ENCODE measurements at places on chromosomes 3 and 15. TPM values are rescaled to one million over a fixed set of nuclear protein-coding genes. Genes with fewer than 3 reads are reported as not detected.

- no peak for DNase-seq
Measured at GRCh38 chr15:67105065-67105951, 39.9 kb downstream of the SMAD3 start.

Gene SGO1
- polyA plus RNA-seq = 8.7 TPM

Gene TBC1D5
- 46.4 TPM for polyA plus RNA-seq

DNA sequence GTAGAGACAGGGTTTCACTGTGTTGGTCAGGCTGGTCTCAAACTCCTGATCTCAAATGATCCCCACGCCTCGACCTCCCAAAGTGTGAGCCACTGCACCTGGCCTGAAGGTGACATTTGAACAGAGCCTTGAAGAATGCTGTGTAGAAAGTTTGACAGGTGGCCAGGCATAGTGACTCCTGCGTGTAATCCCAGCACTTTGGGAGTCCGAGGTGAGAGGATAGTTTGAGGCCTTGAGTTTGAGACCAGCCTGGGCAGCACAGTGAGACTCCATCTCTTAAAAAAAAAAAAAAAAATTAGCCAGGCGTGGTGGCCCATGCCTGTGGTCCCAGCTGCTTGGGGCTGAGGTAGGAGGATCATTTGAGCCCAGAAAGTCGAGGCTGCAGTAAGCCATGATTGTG, 1.5 kb downstream of the IQGAP1 start:
- DNase-seq = no peak

DNA sequence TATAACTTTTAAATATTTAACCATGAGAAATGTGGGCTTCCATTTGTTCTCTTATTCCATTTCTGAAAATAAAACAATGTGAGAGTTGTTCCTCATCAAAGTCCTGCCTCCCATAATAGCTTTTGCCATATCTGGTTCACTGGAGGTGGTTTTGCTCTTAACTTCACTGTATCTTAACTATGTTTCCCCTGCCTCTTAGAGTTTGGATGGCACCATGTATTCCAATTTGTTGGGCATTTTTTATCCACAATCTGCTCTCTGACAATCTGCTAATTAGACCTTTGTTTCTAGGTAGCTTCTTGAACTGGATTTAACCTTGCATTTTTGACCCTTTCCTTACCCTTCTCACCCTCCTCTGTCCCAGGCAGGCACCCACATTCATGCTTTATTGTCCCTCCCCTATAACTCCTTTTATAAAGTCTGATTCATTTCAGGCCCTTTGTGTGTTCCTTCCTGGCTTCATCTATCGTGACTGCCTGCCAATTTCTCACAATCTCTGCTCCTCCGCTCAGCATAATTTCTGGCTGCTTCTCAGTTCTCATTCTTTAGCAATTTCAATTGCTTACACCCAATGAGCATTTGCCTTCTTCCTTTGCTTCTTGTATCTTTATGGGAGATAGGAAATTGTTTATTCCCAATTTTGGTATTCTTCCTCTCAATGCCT, 144.2 kb upstream of the ARHGEF26 start:
- no peak for DNase-seq

Gene DPPA2
- 0.92 TPM for polyA plus RNA-seq

- no peak for DNase-seq
Measured at GRCh38 chr15:23602124-23602523, 36.6 kb downstream of the MKRN3 start.

GRCh38 chr3:50633230-50633790, 16.4 kb downstream of the MAPKAPK3 start:
- DNase-seq = no peak

DNA sequence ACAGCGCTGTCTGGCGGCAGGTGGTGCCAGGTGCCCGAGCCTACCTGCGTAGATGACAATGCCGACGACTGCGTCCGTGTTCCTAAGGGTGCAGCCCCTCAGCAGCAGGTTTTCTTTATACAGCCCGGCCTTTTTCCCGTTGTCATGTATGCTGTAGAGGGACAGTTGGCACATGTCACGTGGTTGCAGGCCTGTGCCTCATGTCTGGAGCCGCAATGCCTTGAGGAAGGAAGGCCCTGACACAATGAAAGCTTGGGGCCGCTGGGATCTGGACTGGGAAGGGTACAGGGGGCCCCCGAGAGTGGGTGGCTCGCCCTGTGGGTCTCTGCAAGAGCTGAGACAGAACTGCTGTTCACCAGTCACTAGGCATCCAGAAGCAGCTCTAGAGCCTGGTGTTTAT, 136.0 kb downstream of the ATP10A start:
- DNase-seq = no peak

GRCh38 chr3:81382470-81382869, 379.0 kb downstream of the GBE1 start:
- DNase-seq = no peak

Gene ZPLD1
- polyA plus RNA-seq = 0.41 TPM

- no peak for DNase-seq
Measured at GRCh38 chr3:119125742-119126504, 20.0 kb upstream of the TEX55 start.

Gene APEH
- polyA plus RNA-seq = 162 TPM

Gene LSG1
- 44.0 TPM for polyA plus RNA-seq

GRCh38 chr3:72449551-72449950, 398.7 kb downstream of the SHQ1 start:
- no peak for DNase-seq

DNA sequence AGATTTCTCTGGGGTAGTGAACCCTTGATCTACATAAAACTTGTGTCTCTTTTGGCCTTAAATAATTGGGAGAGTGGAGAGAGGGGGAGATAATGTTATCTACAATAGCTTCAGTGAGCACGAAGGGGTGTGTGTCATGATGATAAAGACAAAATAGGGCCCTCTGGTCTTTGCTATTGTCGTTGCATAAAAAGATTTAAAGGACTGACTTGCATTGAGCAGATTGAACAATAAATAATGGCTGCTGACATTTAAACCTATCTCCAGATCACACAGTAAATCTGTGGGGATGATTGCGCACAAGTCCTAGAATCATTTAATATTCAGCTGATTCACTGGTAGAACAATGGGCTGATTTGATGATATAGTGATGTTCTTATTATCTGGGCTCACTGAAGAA, 71.3 kb upstream of the GAP43 start:
- DNase-seq = no peak

DNA sequence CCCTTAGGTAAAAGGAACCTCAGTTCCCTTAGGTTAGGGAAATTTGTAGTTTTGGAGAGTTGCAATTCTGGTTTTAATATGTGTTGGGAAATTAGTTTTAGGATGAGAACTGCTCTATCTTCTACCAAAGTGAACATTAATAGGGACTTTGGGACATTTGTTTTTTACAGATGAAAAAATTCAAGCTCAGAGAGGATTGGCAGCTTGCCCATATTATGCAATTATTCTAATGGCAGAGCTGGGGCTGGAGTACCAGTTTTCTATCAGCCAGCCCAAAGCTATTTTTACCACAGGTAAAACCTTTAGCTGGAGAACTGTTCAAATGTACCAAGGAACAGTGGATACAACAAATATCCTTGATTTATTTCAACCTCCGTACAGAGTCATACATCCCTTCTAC, 127.0 kb downstream of the CPNE4 start:
- no peak for DNase-seq

GRCh38 chr15:71597126-71597525, 213.2 kb upstream of the NR2E3 start:
- no peak for DNase-seq

DNA sequence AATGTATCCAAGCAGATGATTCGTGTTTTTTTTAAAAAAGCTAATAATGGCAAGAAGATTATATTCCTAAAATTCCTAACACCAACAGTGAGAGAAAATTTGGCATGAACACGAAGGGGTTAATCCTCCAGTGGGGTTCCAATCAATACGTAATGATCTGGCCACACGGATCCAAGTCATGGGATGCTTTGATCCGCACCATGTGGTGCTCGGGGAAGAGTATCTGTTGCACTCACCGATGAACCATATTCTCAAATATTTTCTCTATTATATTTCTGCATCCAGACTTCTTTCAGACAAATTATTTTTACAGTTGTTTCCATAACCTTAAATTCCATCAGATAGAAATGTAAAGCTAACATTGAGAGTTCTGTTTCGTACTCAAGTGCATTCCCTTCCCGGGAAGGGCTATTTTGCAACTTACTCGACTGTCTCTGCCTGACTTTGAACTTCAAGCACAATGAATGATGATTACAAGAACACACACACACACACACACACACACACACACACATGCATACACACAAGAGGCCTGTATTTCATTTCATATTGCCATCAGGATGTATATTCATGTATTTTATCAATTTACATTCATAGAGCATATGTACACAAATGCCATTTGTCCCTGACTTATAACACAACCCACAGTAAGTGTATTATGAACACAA, 567.2 kb downstream of the FOXP1 start:
- DNase-seq = no peak

GRCh38 chr15:71066983-71067382, 48.3 kb upstream of the THSD4 start:
- no peak for DNase-seq

- peak; percentile 36 for DNase-seq
Measured at GRCh38 chr3:104437131-104437750, 929.5 kb upstream of the ALCAM start.

DNA sequence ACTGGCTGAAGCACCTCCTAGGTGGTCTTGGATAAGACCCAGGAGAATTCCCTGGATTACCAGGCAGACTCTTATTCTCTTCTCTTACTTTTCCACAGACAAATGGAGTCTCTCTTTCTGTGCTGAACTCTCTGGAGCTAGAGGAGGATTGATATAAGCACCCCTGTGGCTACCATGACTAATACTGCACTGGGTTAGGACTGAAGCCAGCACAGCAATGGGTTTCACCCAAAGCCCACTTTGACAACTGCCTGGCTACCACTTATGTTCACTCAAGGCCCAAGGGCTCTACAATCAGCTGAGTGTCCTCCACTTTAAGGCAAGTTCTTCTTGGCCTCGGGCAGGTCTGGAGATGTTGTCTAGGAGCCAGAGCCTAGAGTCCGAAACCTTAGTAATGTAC, 225.5 kb downstream of the DIPK2A start:
- DNase-seq = no peak
